ENCODE measurements at places on chromosomes 6 and 20.
A peak's percentile ranks its signal among the peaks of the same experiment; 100 is the strongest.

DNA sequence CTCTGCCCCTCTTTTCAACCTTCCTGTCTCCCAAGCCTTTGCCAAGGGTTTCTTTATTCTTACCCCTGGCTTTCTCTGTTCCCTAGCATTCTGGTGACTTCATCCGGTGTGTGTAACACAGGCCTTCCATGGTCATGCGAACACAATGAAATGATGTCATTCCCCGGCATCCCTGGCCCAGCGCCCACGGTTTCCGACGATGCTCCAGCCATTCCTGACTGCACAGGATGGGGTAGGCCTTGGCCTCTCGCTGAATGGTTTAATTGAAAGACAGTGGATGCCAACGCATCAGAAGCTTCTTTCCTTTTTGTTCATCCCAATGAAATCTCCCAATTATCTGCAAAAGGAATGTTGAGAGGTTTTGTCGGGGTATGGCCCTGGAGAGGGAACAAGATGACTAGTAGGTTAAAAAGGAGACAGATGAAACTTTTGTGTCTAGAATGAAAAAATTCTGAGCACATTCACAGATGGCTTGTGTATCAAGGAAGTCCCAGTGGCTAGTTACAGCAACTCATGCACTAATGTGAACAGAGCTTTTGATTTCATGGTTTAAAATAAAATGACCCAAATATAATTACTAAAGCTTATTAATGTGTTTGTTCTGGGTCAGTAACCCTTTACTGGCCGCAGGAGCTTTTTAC lies 655.0 kb downstream of the QKI start:
- DNase-seq: peak; percentile 30

DNA sequence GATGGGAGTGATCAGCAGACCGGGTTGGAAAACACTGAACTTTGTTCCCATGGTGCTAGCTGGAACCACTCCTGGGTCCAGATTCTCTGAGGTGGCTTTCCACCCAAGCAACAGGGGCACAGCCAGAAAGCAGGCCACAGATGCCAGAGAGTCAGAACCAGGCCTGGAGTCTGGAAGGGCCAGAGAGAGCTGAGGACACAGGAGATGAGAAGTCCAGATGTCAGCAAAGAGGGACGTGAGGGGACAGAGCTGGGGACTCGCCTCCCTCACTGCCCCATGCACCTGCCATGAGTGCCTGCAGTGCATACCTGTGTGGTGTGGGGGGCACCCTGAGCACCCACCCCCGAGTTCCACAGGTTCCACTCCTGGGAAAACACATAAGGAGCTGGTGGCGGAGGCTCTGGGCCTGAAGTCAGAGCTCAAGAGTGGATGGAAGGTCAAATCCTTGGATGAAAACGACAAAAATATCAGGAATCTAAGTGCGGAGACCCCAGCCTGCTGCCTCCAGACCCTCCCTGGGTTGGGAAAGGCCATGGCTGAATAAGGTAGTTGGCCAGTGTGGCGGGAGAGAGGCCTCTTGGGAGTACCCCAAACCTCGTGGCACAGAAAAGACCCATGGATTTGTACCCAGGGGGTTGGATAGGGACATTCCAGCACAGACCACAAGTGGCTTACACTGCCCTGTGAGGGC lies 224.2 kb downstream of the SYNDIG1 start:
- no peak for DNase-seq

- DNase-seq: peak; percentile 61
These were observed 25.3 kb upstream of the SLCO4A1 start for GRCh38 chr20:62616728-62617621.

- DNase-seq: no peak
These were observed 35.6 kb downstream of the ARFGEF2 start for GRCh38 chr20:48957053-48957481.

GRCh38 chr20:19016140-19016497 lies 196.3 kb upstream of the SLC24A3 start:
- DNase-seq: no peak

GRCh38 chr20:3865152-3865886 lies 18.7 kb downstream of the MAVS start:
- no peak for DNase-seq

GRCh38 chr20:37972256-37973058 lies 60.8 kb downstream of the TTI1 start:
- no peak for DNase-seq

DNA sequence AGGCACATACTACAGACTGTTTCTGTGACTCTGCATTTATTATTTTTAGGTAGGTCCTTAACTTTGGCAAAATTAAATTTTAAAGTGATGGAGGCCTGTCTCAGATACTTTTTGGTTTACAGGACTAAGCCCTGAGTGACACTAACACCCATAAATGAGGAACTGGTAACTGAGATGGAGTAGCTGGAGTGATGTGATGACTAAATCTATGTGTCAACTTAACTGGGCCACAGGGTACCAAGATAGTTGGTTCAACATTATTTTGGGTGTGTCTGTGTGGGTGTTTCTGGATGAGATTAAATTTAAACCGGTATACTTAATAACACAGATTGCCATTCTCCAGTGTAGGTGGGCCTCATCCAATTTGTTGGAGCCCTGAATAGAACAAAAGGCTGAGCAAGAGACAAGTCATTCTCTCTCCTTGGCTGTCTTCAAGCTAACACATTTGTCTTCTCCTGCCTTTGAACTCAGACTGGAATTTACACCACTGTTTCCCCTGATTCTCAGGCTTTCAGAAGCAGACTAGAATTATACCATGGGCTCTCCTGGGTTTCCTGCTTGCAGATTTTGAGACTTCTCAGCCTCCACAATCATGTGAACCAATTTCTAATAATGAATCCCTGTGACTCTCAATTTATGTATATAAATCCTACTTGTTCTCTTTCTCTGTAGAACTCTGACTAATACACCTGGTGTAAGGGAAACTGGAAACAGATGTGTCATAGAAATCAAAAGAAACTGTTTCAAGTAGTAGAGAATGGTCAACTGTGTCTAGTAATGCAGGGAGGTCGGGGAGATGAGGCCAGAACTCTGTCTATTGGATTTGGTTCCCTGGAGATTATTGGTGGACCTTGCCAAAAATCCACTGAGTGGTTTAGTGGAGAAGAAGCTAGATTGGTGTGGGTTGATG lies 579.2 kb downstream of the EPM2A start:
- no peak for DNase-seq

GRCh38 chr20:57567471-57568079 lies 6.7 kb downstream of the PCK1 start:
- no peak for DNase-seq

- DNase-seq: no peak
These were observed 114.1 kb upstream of the SUPT3H start for GRCh38 chr6:45491874-45492273.

DNA sequence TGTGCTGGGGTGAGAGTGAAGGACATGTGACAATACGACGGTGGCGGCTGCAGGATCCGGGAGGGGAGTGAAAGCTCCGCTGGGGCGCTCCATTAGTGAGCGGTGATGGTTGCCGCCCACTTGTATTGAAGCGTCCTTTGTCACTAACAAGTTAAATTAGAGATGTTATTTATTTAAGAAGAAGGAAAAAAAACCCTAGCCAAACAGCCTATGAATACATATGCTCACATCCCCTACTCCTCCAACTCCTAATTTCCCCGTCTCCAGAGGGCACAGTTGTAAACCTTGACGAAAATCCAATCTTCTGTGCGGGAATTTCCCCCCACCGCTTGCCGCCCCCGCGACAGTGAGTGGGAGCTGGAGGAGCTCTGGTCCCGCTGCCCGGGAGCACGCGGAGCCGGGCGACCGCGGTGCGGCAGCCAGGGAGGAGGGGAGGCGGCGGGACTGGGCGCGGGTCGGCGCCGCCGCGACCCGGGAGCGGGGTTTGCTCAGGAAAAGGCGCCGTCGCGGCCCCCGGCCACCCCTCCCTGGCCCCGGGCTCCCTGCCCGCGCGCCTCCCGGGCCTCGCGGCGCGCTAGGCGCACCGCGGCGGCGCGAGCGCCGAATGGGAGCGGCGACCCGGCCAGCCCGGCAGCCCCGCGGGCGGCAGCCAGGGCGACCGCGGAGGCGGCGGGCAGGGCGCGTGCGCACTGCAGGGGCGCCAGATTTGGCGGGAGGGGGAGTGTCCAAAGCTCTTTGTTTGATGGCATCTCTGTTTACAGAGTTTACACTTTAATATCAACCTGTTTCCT lies at the start of gene MYB:
Gene MYB (plus strand): TSS at position 767 of the 791 bp plus-strand sequence. CDS start 206 bp downstream, outside the sequence.
- no peak for DNase-seq

- no peak for DNase-seq
These were observed 6.0 kb downstream of the STX11 start for GRCh38 chr6:144156338-144156737.

- DNase-seq: peak; percentile 34
These were observed 784 bp downstream of the FKBP5 start for GRCh38 chr6:35687658-35688604.

DNA sequence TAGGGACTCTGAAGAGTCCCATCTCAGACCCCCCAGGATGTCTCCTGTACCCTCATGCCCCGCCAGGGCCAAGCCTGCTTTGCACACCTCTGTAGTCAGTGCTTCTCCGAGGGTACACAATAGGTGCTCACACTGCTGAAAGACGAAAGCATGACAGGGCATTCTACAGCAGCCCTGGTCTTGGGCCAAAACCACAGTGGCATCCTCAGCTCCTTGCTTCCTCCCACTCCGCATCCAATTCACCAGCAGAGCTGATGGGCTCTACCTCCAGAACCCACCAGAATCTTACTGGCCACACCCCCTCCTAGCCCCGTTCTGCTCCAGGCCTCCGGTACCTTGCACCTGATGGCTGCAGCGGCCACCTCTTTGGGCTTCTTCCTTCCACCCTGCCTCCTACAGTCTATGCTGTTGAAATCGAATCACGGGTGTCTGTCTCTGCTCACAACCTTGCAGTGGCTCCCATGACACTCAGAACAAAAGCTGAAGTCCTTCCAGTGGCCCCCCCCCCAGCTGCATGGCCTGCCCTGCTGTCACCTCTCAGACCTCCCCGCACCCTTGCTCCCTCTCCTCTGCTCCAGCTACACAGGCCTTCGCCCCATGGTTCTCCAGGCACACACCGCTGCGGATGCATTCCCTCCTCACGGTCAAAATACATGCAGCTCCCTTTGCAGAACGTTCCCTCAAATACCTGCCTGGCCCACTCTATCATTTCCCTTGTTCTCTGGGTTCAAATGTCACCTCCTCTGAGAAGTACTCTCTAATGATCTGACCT lies 1.2 kb downstream of the ANGPT4 start:
- DNase-seq: no peak

GRCh38 chr6:89037141-89037900 lies 43.2 kb upstream of the PNRC1 start:
- no peak for DNase-seq
